RWPE1 (cell line): ENCODE measurements at places on chromosomes 2 and 18.

DNA sequence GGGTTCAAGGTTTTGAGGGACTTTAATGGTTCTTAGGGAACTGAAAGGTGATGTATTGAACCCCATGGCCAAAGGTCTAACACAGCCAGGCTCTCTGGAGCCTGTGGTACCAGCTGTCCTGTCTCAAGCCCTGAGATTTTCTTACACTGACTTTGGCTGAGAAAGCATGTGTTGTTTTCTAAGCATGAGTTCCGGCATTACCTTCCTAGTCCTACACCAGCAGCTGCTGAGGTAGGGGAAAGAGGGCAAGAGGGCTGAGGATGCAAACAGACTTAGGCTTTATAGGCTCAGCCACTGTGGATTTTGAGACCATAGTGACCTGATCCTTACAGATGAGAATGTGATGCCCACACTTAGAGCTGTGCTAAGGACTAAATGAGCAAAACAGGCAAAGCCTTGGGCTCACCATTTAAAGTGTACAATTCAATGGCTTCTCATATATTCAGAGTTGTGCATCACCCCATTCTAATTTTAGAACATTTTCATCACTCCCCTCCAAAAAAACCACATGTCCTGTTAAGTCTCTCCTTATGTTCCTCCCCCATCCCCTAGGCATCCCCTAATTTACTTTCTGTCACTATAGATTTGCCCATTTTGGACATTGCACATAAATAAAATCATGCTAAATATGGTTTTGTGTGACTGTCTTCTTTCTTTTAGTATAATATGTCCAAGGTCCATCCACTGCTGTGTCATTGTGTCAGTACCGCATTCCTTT is 99.7 kb upstream of the OTOS start:
- DNase-seq: no peak

- DNase-seq: no peak
Observed at GRCh38 chr18:35526495-35527059, 28.8 kb upstream of the INO80C start.

DNA sequence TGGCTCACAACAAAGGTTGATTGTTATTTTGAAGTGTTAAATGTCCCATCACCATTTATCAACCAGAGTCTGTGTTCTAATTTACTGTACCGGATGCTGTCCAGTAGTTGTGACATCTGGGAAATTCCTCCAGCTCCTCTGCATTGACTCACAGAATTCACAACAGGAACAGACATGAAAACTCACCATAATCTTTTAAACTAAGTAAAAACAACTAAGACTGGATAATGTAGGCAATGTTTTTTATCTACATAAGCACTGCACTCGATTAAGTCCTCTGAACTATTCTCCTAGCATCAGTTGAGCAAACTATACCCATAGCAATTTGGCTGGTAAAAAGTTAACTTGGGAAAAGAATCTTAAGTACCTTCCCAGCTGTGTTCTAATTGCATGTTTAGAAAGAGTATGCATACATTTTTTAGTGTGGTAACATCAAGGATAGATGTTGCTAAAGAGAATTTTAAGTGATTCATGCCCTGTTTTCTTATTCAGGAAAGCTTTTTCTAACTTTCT is 42.9 kb upstream of the MYO1B start:
- peak; percentile 91 for DNase-seq

DNA sequence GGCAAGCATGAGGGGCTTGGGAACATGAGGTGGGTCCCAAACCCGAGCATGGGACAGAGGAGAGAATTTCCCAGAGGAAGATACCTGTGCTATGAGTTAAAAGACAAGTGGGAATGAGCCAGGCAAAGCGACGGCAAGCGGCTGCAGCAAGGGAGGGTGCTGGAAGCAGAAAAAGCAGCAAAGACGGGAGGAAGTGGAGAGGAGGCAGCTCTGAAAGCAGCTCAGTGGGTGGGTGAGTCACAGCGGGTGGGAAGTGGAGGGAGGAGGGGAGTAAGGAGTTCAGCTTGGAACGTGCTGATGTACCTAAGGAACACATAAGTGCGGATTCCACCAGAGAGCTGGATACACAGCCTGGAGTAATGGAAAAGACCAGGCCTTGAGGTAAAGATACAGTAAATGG is 41.4 kb downstream of the THUMPD2 start:
- DNase-seq: no peak

DNA sequence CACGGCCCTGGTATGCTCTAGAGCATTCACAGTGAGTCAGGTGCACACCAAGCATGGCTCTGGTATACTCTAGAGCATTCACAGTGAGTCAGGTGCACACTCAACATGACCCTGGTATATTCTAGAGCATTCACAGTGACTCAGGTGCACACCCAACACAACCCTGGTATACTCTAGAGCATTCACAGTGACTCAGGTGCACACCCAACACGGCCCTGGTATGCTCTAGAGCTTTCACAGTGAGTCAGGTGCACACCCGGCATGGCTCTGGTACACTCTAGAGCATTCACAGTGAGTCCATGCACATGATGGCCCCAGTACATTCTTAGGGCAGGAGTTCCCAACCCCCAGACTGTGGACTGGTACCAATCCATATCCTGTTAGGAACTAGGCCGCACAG is 158.1 kb downstream of the EIPR1 start:
- DNase-seq: no peak

DNA sequence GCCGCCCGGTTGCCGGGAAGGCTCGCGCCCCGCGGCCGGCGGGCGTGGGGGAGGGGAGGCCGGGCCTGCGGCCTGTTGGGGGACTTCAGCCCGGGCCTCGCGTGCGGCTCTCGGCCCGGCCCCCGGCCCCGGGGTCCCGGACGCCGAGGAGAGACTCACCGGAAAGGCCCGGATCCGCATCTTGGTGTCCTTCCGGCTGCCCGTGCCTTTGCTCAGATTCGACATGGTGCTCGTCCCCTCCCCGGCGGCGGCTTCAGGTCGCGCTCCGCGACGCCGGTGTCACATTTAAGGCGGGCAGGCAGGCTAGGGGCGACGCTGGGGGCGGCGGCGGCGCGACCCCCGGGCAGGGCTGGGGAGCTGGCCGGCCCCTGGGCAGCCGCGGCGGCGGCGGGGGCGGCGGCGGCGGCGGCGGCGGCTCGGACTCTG is 365 bp downstream of the CUL3 start:
- DNase-seq: peak; percentile 27

GRCh38 chr2:129778584-129778877 is 200.9 kb upstream of the RAB6C start:
- no peak for DNase-seq

- DNase-seq: no peak
Observed at GRCh38 chr2:197340591-197340990, 30.0 kb upstream of the ANKRD44 start.

DNA sequence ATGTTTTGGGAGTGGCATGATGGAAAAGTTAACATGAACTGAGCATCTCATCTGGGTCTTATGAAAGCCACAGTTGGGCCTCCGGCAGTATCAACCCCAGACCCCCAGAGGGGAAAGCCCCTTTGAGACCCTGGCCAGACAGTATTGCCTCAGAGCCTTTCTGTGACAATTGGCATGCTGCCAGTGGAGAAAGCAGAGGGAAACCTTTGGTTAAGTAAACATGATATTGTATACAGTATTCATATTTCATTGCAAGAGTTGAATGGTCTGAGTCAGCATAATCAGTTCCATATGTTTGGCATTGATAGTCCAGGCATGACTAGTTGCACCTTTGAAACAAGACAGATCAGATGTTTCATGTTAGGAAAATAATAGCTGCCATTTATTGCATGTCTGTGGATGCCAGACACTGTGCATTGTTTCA is 20.0 kb downstream of the MERTK start:
- no peak for DNase-seq

DNA sequence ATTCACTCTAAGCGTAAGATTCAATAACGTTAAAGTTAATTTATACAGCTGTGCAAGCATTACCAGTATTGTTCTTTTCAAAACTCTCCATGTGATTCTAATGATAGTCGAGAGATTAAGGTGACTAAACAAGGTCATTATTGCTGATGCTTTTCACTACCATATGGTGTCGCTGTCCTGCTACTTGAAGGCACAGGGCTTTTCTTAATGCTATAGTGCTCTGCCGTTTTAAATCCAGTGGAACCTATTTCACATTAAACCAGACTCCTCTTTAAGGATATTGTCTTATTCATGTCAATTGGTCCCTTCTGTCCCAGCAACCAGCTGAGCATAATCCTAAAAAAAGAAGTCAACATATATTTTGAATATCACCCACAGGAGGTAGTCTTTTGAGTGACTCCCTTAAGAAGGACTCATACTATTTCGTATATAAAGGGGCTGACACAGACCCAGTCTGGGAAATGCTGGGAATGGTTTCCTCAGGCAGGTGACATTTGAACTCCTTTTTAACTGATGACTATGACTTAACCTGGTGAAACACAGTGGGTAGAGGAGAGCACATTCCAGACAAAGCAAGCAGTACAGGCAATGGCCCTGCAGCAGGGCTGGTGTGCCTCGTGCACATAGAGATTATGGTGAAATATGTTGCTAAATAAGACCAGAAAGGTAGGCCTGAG is 53.9 kb upstream of the CYTIP start:
- peak; percentile 26 for DNase-seq

GRCh38 chr18:60452421-60452820 is 79.8 kb upstream of the MC4R start:
- peak; percentile 2 for DNase-seq

GRCh38 chr2:196314780-196315179 is 143.4 kb upstream of the STK17B start:
- no peak for DNase-seq

- DNase-seq: peak; percentile 65
Observed at GRCh38 chr2:55364189-55365055, 55.2 kb downstream of the CCDC88A start.

DNA sequence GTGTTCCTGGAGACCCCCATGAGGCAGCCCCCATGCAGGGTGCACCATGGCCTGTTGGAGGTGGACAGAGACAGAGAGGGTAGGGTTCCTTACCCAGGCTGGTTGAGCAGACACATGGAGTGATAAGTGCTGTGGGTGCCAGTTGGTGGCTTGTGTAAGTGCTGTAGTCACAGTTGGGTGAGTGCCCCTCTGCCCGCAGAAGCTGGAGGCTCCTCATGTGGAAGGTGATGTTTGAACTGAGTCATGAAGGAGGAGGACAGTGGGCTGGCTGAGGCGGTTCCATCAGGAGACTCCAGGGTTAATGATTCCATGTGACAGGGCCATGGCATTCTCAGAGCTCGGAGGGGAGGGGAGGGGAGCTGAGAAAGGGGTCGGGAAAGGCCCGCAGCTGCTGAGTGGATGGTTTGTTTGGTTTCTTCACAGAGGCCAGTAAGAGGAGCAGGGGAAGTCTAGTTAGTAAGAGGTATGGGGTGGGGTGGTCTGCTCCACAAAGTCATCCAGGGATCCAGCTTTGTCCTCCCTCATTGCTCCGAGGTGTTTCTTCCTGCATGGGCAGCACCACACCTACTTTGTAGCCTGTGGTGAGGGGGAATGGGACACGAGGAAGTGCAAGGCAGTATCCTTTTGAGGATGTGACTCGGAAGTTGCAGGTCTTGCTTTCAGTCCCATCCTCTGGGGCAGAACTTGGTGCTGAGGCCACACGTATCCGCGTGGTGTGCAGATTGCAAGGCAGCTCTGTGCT is 13.6 kb downstream of the IMPA2 start:
- DNase-seq: no peak

DNA sequence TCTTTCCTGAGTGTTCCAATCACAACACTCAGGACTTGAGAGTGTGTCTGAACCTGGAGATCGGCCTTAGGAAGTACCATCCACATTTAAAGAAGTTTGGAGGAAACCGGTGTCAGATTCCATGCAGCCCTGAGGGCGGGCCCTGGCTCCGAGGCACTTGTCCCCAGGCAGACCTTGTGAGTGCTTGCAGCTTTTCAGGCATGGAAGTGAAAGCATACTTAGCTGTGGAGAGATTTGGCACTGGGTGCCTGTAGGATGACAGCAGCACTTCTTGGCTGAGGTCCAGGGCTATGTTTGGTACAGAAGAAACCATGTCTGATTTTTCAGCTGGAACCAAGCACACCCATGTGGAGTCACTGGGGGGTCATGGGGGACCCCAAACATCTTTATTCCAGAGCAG is 230.8 kb downstream of the SEPTIN10 start:
- DNase-seq: peak; percentile 20

GRCh38 chr2:230935130-230935430 is 10.0 kb upstream of the GPR55 start:
- no peak for DNase-seq

DNA sequence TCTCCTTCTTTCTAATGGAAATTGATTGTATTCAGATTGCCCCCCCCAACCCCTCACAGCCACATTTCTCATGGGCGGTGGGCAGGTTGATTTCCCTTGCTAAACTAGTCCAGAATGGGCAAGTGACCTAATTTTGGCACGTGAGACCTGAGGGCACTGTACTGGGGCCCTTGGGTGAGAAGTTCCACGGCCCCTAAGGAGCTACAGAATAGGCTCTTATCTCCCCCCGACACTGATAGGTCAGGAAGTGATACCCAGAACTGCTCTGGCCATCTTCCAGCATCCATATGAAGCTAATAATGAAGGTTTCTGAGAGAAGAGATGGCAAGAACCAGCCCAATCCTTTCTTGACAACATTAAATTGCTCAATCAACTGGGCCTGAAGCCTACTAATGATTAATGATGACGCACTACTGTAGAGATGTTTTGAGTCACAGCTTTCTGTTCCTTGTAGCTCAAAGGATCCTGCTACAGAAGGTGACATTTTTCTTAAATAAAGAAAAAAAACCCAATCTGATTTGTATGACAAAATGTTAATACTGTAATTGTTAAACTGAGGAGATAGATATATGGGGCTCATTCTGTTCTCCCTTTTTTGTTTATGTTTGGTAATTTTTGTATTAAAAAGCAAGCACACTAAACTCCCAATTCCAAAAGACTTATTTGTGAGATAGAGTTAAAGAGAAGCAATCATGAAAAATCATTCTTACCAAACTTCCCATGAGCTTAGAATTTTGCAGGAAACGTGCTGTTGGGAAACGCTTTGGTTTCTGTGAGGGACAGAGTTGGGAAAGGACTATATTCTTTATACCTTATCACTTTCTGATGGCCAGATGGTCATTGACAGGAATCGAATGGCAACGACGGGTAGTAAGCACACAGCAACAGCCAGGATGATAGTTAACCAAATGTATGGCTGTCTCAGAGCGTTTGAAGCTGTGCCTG is 28.2 kb upstream of the NARS1 start:
- peak; percentile 68 for DNase-seq

- no peak for DNase-seq
Observed at GRCh38 chr2:3952866-3953516, 249.6 kb downstream of the DCDC2C start.

DNA sequence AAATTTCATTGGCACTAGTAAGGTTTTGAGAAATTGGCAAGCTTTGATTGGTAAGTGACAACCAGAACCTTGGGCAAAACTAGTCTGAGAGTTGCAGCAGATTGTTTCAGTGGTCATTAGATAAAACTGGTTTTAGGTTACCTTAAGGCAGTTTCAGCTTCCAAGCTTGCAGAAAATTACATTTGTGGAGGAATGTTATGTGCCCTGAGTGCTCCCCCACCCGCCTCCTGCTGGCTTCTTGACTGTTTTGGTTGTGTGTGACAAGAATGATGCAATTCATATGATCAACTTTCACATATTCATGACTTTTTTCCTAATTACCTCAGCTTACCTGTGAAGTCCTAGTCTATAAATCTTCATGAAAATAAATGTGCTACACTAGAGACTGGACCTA is 599.5 kb upstream of the ZNF804A start:
- no peak for DNase-seq
